H1 (cell line): ENCODE measurements at places on chromosomes 16 and 17. TPM values are rescaled to one million over a fixed set of nuclear protein-coding genes. Genes with fewer than 3 reads are reported as not detected.

- no peak for DNase-seq
Observed at GRCh38 chr17:75260641-75261335, 618 bp downstream of the GGA3 start.

The PTX4 gene
- total RNA-seq: not detected in 2 replicates

DNA sequence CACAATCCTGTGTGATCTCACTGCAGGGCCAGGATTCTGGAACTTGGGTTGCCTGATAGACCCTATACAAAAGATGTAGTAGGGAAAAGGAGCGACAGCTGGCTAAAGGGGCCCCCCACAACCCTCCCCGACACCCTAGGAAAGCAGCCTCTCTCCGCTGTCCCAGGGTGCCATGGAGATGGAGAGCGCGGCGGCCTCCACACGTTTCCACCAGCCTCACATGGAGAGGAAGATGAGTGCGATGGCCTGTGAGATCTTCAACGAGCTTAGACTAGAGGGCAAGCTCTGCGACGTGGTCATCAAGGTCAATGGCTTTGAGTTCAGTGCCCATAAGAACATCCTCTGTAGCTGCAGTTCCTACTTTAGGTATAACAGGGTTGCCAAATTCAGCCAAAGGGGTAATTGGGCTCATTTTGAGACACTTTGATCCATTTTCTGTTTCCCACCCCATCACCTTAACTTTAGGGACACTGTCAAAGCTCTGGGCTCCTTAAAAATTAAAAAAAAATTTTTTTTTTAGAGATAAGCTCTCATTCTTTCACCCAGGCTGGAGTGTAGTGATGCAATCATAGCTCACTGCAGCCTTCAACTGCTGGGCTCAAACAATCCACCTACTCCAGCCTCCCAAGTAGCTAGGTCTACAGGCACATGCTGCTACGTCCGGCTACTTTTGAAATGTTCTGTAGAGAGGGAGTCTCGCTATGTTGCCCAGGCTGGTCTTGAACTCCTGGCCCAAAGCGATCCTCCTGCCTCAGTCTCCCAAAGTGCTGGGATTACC is at the start of gene KLHL10:
KLHL10 (plus strand) TSS at position 65 of the 778 bp plus-strand sequence; CDS start at position 173, 108 bp downstream.
- no peak for DNase-seq

GRCh38 chr17:66930933-66931332 is 33.6 kb upstream of the CACNG4 start:
- no peak for DNase-seq

The SEZ6L2 gene
- 43.5 and 46.6 TPM in 2 replicates for total RNA-seq

The TAOK2 gene
- total RNA-seq: 32.6 and 34.2 TPM in 2 replicates

The FMNL1 gene
- 8.6 and 9.8 TPM in 2 replicates for total RNA-seq

The MFSD6L gene
- 2.6 and 2.8 TPM in 2 replicates for total RNA-seq

DNA sequence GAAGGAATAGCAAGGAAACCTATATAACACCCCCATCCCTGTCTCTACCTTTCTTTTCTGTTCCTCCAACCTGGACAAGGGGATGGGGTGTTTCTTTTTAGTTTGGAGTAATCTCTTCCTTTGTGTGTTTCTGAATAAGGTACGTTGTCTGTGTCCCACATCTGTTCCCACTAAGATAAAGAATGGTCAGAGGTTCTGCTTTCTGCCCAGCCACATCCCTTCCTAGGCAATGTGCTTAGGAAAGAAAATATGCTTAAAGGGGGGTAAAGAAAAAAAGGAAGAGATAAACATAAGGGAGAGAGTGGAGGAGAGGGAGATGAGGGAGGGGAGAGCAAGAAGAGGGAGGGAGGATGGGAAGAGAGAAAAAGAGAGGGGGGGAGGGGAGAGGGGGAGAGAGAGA is 35.1 kb downstream of the SLC6A2 start:
- DNase-seq: no peak

DNA sequence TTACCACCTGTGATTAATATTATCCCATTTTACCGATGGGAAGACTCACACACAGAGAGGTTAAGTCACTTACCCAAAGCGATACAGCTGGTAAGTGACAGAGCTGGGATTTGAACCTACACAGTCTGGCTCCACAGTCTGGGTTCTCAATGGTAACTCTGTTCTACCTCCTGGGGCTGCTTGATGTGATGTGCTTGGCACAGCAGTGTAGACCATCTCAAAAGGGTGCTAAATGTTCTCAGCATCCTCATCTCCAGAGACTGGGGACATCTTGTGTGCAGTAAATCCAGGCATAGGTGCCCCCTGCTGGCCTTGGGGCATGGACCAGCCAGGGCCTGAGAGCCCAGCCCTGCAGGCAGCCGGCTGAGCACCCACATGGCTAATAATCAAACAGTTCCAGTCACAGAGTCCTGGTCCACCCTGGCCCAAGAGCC is 15.4 kb upstream of the KATNB1 start:
- peak; percentile 60 for DNase-seq

DNA sequence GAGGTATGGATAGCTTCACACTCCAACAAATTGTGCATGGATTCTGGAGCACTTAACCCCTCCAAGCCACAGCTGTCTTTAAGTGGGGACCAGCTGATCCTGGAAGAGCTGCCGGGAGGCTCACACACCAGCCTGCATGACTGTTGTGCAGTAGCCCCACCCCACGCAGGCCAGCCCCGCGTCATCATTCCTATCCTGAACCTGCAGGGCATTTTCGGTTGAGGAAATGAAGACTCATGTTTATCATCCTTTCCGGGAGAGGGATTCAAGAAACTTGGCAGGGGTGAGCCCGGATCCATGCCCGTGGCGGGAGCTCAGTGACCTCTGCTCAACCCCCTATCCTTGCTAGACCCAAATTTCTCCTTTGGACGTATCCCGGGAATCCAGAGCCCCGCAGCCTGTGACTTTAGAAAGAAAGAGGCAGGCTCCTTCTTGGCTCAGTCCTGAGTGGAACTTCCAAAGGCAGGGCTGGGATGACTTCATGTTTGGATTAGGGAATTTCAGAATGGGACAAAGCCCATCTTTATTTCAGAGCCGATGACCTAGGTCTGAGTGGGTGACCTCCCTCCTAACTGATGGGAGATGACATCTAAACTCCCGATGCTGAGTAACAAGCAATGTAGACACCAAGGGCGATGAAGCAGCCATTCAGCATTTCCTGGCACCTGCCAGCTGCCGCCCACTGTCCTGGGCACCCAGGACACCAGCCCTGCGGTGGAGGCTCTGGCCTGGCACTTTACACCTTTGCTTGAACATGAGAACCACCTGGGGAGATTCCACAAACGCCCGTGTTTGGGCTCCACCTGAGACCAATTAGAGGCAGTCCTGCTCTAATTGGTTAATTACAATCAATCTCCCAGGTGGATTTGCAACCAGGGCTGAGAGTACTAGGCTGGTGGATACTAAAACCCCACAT is 43.3 kb upstream of the CMIP start:
- DNase-seq: no peak

GRCh38 chr17:38447502-38448085 is 19.3 kb downstream of the ARHGAP23 start:
- DNase-seq: no peak

DNA sequence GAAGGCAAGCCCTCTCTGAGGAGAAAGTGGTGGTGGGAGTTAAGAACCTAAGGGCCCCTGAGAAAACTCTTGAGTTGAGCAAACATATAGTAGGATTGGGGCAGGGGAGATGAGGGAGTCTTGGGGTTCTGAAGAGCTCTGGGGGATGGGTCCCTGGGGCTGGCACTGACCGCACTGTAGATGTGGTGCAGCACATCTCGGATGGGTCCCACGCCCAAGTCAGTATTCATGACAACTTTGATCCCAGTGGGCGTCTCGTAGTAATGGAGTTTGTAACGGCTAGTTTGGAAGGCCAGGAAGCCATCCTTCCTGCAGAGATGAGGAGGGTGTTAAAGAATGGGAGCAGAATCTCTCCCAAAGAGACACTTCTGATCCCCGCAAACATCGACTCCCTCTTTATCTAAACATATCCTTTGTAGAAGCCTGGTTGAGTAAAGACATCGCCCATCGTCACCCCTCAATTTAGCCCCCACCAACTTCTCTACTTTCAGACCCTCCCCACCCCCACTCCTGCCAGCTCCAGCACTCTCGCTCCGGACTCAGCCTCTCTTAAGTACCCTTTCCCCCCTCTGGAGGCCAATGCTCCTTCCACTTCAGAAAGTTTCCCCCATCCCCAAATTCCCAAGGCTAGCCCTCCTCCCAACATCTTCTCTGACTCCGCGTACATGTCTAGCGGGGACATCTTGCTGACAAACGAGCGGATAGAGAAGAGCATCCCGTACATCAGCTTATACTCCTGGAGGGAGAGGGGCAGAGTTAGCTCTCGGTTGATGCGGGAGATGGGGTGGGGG is 710 bp downstream of the TRAPPC1 start:
- DNase-seq: no peak

DNA sequence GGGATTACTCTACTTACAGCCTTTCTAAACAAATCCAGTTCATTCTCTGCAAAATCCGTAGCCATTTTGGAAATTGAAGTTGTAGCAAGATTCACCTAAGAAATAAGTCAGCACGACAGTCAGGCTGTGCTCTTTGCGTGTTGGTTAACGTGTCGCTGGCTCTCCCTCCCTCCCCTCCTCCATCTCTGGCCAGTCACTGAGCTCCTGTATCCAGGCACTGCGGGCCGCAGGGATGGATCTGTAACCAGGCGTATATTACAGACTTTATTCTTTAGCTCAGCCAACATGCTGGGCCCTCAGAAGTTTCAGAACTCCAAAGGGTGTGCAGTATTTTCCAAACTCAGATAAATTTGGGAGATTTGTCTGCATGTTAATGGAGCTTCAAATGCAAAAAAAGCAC is 30.8 kb downstream of the KDM8 start:
- no peak for DNase-seq

DNA sequence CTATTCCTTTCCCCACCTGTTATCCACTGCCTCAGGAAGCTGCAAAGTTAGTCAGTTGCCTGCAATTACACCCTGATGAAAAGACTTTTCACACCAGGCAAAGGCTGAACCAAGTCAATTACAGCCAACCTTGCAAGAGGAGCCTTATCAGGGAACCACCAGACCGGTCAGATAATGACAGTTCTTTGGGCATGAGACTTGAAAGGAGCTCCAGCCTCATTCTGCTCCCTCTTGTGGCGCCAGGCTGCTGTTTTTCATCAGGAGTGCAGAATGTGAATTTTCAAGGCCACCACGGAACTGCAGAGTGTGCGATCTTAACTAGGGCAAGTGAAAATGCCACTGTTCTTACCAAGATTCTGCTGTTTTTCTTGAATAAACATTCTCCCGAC is 22.5 kb downstream of the DNAI2 start:
- peak; percentile 58 for DNase-seq

DNA sequence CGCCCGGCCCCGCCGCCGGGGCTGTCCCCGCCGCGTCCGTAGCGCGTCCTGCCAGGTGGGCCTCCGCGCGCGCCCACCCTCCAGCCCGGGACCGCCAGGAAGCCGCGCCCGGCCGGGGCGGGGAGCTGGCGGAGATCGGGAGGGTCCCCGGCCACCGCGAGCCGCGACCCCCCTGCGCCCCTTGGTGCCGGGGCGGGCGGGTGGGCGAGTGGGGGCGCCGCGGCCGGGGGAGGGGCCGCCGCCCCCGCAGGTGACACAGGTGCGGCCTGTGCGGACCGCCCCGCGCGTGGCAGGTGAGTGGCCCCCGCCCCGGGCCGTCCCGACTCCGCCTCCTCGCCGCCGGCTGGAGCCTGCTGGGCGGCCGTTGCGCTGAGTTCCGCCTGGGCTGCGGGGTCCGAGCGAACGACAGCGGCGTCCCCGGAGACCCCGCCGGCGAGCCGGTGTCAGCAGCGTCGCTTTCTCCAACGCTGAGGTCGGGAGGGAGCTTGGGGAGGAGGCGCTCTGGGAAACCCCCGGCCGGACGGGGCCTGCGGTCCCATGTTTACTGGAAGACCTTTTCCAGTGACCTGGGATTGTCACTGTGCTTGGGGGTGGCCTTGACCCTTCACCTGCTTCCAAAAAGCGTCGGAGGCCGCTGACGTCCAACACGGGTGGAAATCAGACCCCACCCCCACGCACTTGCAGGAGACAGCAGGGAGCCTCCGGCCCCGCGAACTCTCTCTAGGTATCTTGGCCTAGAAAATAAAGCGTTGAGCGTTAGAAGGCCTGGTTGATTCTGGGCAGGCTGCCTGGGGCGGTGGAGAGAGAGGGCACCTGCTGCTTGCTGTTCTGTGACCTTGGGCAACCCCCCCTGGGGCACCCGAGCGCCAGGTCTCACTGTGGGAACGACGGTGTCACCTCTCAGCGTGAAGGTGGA is 542 bp downstream of the KLHL36 start:
- DNase-seq: no peak

DNA sequence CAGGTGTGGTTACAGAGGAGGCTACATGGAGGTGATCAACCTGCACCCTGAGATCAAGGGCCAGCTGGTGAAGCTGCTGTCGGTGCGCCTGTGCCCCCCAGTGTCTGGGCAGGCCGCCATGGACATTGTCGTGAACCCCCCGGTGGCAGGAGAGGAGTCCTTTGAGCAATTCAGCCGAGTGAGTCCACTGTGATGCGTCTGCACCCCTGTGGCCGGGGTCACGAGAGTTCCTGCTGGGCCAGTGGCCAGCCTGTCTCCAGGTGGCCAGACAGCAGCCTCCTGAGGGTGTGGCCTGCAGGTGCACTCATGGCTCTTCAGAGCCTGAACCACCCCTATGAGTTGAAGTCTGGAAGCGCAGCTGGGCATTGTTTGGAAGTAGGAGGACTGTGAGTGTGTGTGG is 38.1 kb downstream of the GPT2 start:
- DNase-seq: no peak

DNA sequence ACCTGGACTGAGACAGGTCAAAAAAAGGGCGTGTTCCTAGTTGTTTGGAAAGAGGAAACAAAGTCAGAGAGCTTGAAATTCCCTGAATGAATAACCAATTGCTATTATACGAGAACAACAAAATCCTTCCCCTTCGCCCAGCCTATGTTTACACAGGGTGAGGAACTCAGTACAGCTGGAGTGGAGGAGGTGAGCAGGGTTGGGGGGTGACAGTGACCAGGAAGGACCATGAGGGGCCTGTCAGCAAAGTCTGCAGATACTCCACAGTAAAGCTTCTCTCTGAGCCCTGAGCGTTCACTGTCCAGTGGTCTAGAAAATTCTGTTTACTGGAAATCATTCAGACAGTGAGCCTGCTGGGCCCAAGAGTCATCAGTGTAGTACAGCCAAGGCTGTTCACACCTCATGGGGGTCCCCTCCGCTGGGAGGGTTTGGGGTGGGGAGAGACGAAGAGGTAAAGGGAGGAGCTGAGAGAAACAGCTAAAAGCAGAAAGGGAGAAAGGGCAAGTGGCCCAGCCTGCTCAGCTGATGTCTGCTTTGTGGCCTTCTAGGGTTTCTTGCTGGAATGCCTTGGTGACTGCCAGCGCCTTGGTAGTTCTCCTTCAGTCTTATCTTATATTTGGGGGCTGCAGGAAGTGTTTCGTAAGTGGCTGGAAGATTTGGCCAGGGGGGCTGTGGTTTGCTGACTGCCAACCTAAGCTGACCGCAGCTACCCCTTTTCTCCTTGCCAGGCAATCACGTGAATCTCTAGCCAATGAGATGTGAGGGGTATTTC is 5.7 kb downstream of the DUSP3 start:
- DNase-seq: no peak

DNA sequence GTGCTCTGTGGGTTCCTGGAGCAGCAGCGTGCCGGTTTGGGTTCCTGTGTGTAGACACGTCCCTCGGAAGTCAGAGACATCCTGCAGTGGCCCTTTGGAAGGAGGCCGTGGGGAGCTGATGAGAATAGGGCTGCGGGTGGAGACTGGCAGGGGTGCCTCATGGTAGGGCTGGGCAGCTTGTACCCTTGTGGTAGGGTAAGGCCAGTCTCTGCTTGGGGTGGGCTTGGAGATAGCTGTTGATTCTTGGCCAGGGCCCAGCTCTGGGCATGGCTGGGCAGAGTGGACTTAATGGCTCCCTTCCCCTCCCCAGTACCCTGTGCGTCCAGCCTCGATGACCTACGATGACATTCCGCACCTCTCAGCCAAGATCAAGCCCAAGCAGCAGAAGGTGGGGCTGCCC is 10.6 kb downstream of the POLR3E start:
- DNase-seq: no peak
